CD4-positive, alpha-beta T cell treated with Interleukin-15 for 4 hours (primary cell): ENCODE measurements at places on chromosomes 1 and 21.

DNA sequence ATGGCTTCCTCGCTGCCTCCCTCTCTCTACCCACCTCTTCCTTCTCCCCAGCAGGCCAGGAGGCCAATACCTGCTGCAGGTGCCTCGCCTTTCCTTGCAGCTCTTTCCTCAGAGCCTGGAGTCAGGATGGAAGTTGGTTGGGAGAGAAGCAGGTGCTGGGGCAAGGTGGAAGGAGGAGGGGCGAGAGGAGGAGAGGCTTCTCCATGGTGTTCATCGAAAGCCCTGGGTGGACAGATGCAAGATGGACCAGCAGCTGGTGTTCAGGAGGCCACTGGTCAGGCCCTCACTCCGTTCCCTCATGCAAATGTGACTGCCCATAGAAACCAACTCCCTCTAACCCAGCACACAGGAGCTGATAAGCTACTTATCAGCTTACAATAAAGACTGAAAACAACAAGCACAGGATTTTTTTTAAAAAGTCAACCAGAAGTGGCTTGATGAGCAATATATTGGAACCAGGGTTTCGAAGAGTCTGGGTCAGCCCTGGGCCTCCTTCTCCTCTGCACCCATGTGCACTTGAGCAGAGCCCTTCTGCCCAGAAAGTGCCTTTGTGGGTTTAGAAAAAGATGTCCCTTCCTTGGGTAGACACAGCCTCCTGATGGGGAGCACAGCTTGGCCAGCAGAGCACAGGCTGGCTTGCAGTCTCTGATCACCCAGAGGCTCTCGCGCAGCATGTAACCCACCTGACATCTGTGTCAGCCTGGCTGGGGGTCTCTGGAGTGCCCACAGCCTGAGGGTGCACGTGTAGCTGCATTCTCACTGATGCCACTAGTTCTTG is 16.6 kb upstream of the GSTM4 start:
- no peak for DNase-seq

DNA sequence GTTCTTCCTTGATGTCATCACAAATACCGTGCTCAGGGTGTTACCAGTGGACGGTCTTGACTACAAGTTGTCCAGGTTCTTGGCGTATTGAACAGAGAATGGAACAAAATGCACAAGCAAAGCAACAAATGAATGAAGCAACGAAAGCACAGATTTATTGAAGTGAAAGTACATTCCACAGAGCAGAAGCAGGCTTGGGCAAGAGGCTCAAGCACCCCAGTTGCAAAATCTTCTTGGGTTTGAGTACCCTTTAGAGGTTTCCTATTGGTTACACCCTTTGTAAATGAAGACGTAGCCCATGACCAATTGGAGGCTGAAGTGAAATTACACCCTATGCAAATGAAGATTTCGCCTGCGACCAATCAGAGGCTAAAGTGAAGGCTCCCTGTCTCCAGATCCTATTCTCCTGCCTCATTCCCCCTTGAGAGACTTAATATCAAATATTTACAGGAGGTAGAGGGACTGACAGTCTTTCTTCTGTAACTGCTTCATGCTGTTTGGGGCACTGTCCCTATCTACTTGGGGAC is 38.3 kb downstream of the YY1AP1 start:
- DNase-seq, result no peak

- no peak for DNase-seq
Measured at GRCh38 chr1:74193908-74194307, 4.1 kb downstream of the LRRIQ3 start.

- DNase-seq, result no peak
Measured at GRCh38 chr1:171017426-171017825, 73.3 kb upstream of the FMO3 start.

GRCh38 chr21:21864321-21864840 is 866.2 kb downstream of the NCAM2 start:
- DNase-seq, result no peak

GRCh38 chr1:7707527-7707926 is 63.6 kb upstream of the VAMP3 start:
- no peak for DNase-seq

GRCh38 chr1:210770396-210770984 is 363.5 kb downstream of the KCNH1 start:
- DNase-seq, result no peak

GRCh38 chr1:186575348-186575747 is 104.9 kb downstream of the PTGS2 start:
- no peak for DNase-seq

DNA sequence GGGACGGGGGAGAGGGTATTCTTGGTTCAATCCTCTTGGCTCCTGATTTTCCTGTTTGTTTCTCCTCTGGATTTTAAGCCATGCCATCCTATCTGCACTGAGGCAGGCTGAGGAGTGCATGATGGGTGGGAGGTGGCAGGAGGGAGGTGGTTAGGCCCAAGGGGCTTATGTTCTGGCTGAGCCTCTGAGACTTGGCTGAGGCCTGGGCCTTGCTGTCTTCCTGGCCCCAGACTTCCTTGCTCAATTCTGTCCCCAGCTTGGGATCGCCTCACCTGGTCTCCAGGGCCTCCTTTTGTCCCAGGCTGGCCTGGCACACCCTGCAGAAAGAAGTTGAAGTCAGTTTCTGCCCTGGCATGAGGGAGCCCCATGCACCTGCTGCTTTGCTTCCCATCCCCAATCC is 11.2 kb downstream of the COL9A2 start:
- no peak for DNase-seq

- no peak for DNase-seq
Measured at GRCh38 chr1:227943381-227944089, 4.2 kb downstream of the WNT9A start.

- no peak for DNase-seq
Measured at GRCh38 chr1:63935143-63935542, 161.3 kb downstream of the ROR1 start.

- no peak for DNase-seq
Measured at GRCh38 chr1:7127322-7128075, 342.2 kb downstream of the CAMTA1 start.

- DNase-seq, result no peak
Measured at GRCh38 chr1:64495878-64496277, 25.9 kb downstream of the CACHD1 start.

GRCh38 chr1:17669866-17670451 is 85.2 kb upstream of the ACTL8 start:
- DNase-seq, result no peak

GRCh38 chr1:9314111-9314510 is 21.4 kb downstream of the SPSB1 start:
- DNase-seq, result no peak

DNA sequence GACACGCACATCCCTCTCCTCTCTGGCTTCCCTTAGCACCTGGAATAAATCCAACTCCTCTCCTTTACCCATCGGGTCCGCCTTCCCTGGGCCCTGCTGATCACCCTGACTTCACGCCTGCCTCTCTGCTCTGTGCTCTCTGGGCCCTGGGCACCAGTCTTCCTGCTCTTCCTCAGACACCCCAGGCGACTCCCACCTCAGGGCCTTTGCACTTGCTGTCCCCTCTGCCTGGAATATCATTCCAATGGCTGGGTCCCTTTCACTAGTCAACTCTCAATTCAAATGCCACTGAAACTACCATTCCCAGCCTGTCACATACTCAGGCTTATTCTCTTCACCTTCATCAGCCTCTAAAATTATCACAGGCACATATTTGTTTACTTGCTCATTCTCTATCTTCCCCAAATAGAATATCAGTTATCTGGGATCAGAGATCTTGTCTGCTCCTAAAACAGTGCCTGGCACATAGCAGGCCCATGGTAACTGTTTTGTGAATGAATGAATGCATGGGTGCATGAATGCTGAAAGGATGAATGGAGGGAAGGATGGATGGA is 27.2 kb upstream of the SELENON start:
- no peak for DNase-seq

DNA sequence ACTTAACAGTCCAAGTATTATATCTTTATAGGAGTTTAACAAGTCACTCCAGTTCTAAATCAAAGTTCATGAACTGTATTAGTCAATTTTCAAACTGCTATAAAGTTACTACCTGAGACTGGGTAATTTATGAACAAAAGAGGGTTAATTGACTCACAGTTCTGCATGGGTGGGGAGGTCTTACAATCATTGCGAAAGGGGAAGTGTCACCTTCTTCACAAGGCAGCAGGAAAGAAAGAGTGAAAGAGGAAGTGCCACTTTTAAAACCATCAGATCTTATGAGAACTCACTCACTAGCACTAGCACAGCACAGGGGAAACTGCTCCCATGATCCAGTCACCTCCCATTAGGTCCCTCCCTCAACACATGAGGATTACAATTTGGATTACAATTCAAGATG is 70.0 kb downstream of the CLCA4 start:
- peak; percentile 10 for DNase-seq
